Panc1 (cell line): ENCODE measurements at places on chromosomes 7 and 10. TPM values are rescaled to one million over a fixed set of nuclear protein-coding genes. Genes with fewer than 3 reads are reported as not detected.

The FAM25G gene
- not detected for total RNA-seq

The TUBB8 gene
- total RNA-seq: 0.08 TPM

The MINDY4 gene
- 6.2 TPM for total RNA-seq

The HABP2 gene
- total RNA-seq: 0.13 TPM

The CTBP2 gene
- total RNA-seq: 125 TPM
